AG09319 (cell line): ENCODE measurements at places on chromosomes 1 and 21.
A peak's percentile ranks its signal among the peaks of the same experiment; 100 is the strongest.

GRCh38 chr1:53107570-53108322 lies 34.7 kb downstream of the SLC1A7 start:
- DNase-seq: peak; percentile 81

- DNase-seq: no peak
Observed at GRCh38 chr1:42934541-42935312, 23.9 kb downstream of the SLC2A1 start.

DNA sequence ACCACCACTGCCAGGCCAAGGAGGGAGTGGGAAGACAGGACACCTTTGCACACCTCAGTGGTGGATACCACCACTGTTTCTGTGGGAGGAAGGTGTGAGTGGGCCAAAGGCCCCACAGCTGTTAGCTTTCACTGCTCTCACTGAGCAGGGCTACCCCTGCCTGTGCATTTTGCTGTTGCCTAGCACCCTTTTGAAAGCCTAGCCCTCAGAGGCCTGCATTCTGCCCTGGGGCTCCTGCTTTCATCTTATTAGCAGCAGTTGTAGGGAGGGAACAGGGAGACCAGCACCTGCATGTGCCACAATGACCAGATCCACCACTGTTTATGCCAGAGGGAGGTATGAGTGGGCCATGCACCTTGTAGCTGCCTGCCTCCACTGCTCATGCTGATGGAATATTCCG lies 110.9 kb upstream of the C21orf91 start:
- no peak for DNase-seq

DNA sequence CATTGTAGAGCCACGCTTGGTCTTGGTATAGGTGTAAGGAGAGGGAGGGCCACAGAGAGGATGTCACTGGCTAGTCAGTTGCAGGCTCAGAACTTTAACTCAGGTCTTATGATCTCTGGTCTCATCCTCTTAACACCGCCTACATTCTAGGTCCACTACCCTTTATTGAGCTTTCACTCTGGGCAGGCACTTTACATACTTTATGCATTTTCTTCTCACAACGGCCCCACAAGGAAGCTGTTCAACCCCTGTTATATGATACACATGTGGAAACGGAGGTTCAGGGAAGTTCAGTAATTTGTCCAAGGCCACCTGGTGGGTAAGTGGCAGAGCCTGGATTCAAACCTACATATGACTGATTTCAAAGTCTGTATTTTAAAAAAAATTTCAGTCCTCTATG lies 25.3 kb upstream of the RCAN3 start:
- DNase-seq: no peak

- DNase-seq: no peak
Observed at GRCh38 chr1:243391355-243391754, 135.5 kb downstream of the SDCCAG8 start.

DNA sequence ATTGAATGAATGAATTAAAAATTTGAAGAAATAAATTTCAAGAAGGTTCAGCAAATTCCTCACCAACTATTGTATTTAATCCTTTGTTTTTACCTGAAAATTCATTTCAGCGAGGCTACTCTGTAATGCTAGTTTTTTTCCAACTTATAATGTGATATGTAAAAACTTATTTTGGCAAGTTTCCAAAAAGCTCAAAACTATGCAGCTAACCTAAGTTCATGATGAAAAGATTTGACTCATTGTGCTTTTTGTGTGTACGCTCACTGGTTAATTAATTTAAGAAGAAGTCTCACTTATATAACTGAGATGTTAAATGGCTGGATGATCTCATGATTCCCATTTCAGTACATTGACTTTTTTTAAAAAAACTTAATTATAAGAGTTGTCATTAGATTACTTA lies 196.0 kb upstream of the SAMSN1 start:
- DNase-seq: no peak

DNA sequence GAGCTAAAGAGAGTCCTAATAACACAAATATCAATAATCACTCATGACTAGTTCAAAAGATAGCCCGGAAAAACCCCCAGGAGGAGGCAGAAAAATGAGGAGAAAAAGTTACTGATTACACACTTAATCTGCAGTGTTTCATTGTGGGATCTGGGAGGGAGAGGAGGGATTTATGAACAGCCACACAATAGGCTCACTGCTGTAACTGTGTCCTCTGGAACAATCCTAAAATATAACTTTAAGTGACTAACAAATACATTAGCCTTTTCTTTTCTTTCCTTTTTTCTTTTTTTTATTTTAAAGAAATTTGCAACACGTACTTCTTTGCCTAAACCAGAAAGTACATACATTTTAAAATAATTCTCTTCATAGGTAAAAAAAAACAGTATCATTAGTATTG lies 106.3 kb upstream of the LBR start:
- DNase-seq: no peak

GRCh38 chr21:28789523-28789922 lies 203.2 kb downstream of the LTN1 start:
- DNase-seq: no peak

DNA sequence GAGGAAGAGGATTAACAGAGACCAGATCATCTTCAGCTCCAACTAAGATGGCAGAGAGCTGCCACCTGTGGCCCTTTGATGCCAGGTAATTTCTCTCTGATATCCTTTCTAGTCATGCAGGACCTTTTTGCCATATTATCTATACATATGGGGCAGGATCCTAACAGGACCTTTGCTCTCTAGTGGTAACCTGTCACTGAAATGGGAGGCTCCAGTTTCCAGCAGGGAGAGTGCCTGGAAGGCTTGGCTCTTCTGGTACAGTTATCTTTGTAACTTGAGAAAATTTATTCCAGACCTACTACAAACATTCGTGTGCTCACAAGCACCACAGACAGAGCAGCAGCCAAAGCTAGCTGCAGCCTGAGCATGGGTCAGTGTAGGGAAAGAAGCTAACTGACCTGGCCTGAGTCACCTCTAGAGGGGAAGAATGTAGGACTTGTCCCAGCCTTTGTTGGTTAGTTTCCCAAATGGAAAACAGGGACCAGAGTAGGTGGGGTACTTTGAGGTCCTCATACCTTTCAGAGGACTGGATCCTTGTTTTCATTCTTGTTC lies 86.5 kb upstream of the MACF1 start:
- no peak for DNase-seq

DNA sequence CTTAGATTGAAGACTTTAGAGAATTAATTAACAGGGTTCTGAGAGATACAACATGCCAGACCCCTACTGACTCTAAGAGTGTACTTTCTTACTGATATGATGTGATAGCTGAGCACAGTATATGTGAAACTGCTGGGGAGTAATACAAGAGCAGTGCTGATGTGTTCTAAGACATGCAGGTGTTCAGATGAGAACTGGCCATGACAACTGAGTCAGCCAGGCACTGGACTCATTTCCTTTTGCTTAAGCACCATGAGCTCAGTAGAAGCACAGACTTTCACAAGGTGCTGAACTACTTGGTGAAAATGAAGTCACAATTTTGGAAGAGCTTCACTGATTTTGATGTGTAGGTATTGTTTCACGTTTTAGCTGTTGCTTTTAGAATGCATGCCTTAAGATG lies 15.9 kb upstream of the POGZ start:
- DNase-seq: no peak

DNA sequence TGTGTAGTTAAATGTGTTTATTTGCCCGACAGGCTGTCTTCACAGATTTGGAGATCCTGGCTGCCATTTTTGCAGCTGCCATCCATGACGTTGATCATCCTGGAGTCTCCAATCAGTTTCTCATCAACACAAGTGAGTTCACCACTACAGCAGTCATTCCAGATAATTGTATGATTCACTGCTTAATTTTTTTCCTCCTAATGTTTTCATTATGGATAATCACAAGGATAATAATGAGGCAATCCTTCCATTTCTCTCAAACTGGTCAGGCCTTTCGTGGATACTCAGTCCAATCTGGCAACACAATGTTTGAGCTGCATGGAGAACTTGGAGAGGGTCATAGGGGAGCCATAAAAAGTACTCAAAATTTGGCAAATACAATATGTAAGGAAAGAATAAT lies 168.3 kb upstream of the SGIP1 start:
- DNase-seq: no peak

DNA sequence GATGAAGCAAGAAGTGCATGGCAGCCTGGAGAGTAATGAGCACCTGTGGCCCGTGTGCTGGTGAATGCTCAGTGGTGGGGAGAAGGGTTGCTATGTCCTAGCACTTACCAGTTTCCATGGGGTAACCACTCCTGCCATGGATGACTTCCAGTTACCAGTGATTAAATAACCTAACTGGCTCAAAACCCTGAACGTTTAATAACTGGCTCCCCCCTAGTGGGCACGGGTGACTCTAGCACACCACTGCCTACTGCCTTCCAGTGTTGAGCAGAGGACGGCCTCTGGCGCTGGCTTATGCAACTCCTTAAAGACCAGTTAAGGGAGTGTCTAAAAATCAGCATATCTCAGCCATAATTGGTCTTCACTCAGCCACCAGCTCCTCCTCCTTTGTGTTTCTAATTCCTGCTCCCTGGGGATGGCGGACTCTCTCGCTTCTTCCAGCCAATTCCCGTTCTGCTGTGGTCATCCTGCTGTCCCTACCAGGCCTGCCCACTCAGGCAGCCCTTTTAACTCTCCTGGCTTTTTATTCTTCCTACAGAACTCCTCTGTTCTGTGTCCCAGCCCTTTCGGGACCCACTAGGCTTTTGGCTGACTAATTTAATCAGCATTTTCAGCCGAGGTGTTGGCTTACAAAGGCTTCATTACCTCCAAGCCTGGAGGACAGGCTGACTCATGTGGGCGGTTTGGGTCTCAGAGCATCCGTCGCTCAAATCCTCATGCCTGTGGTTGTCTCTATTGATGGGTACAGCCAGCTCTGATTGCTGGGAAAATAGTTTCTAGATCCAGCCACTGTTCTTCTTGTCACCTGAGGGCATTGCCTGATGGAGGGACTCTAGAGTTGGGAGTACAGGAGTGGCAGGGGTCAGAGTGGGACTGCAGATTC lies 332.4 kb downstream of the CAMTA1 start:
- DNase-seq: peak; percentile 64

DNA sequence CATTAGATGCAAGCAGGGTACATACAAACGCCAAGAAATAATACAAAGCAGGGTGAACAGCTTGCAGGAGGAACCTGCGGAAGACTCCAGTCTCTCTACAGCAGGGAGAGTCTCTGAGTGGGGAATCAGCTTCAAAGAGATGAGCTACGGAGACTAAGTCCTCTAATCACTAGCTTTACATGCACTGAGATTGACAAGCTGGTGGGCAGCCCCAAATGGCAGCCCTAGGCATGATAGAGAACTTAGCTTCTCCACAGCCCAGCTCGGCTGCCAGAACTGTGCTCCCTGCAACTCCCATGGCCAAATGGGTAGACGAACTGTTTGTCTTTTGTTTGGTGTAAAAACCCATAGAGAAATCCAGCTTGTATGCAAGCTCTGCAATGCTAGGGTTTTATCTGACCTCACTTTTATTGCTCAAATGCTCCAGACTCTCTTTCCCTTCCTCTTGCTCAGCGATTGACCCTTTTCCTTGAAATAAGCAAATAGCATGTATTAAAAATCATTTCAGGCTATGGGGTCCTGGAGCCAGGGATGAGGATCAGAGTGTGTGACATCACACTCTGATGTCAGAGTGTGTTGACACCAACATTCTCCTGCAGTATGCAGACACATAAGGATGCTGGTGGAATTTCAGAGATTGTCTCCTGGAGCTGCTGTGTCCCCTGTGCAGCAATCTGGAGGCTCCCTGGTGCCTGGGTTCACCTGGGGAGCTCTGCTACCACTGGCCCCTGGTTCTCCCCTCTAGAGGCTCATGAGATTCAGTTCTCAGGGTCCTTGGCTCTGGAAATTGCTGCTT lies 238.5 kb downstream of the TTLL7 start:
- DNase-seq: no peak

DNA sequence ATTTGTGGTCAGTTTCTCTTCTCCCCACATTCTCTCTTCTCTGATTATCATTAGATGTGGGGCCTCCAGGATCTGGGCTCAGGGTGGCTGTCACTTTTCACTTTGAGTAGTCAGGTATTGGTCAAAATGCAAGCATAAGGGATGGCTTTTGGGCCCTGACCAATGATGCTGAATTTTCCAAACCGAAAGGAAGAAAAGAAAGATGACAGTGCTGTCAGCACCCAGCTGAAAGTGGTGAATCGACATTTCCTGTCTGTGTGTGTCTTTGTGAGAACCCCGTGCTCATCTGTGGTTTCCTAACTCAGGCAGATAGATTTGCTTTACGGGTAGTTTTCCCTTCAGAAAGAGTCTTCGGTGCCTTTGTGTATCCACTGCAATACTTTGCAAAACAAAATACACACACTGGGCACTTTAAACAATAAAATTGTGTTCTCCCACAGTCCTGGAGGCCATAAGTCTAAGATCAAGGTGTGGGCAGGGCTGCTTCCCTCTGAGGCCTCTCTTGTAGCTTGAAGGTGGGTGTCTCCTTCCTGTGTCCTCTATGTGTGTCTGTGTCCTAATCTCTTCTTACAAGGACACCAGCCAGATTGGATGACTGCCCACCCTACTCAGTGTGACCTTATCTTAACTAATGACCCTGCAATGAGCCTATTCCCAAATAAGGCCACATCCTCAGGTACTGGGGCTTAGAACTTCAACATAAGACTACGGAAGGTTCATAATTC lies 274.8 kb upstream of the AJAP1 start:
- no peak for DNase-seq

- DNase-seq: no peak
Observed at GRCh38 chr1:220798338-220798737, 11.6 kb downstream of the MTARC1 start.

GRCh38 chr1:201501812-201502510 lies 5.0 kb downstream of the CSRP1 start:
- DNase-seq: no peak

GRCh38 chr1:89429062-89429461 lies 65.2 kb downstream of the GBP6 start:
- DNase-seq: no peak

GRCh38 chr1:76237211-76237610 lies 162.7 kb downstream of the ST6GALNAC3 start:
- DNase-seq: no peak

DNA sequence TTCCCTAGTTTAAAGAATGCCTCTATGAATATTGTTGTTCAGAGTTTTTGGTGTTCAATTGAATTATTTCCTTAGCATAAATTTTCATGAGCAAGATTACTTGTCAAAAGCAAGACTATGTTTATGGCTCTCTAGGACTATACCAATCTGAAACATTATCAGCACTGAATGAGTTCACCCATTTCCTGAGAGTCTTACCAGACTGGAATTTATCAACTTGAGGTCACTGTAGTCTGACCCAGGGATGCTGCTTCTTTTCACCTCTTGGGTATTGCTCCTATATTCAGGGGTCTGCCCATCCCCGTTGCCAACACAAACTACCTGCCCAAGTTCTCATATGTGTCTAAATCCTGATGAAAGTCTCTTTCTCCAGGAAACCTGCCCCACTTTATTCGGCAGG lies 42.6 kb downstream of the OPTC start:
- no peak for DNase-seq

DNA sequence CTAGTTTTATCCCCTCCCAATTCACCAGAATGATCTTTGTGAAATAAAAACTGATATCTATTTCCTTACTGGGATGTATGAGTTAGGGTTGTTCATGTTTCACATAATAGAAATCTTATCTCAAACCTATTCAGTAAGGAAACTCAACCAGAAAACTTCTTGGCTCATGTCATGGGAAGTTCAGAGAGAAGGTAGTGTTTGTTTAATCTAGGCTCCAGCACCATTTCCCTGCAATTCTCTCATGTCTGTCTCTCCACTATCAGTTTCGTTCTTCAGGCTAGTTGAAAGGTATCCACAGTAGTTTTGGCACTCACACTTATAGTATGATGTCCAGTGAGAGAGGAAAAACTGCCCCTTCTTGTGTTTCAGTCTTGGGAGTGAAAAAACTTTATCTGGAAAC lies 34.6 kb upstream of the UHMK1 start:
- no peak for DNase-seq
